ENCODE measurements at places on chromosomes 16 and 17. TPM values are rescaled to one million over a fixed set of nuclear protein-coding genes. Genes with fewer than 3 reads are reported as not detected.

DNA sequence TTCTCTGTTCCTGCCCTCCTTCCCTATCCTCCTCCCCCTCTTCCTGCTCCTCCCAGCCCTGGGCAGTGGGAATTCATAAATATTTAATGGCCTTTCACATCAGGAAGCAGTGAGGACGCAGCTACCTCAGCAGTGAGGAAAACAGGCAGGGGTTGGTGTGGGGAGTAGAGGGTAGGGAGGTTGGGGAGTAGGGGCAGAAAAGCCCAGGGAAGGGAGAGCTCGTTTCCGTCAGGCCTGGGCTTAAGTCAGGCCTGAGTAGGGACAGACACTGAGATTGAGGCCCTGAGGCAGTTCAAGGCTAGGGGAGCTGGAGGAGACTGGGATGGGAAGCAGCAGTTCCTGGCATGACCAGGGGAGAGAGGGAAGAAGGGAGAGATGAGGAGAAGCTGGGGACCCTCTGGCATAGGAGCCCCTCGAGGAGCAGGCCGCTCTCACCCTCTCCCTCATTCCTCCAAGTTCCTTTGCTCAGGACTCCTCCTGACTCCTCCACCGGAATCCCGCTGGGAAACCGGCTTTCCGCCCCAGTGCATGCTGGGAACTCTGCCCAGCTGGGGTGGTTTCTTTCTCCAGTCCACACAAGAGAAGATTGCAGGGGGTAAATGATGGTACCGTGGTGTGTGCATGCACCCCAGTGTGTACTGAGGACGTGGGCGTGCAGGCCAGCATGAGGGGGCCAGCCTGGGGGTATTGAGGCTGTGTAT lies 6.2 kb downstream of the SAMD14 start:
- no peak for DNase-seq
- no peak overlapping the region for H3K4me3 ChIP-seq
- no peaks in the 10 kb centered on the region for H3K27me3 ChIP-seq
- peaks cover 3% of the 10 kb centered on the region for H3K4me1 ChIP-seq
- H3K27ac ChIP-seq = peak overlapping the region; percentile 61
- H3K36me3 ChIP-seq = no peaks in the 10 kb centered on the region

DNA sequence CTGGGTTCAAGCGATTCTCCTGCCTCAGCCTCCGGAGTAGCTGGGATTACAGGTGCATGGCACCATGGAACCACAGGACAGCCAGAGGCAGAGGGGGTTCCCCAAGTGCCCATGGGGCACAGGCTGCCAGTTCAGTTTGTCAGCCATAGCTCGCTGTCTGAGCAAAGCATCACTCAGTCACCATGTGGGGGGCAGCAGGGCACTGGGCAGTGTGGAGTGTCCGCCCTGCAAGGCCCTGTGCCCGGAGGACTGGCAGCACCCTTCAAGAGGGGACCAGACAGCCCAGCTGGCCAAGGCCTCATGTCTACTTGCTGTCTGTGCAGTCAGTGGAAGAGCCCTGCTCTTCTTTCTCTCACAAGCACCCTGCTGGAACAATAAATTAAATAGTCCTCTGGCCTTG lies 6.4 kb downstream of the ALYREF start:
- peaks cover 34% of the 10 kb centered on the region for H3K4me1 ChIP-seq
- no peak overlapping the region for H3K4me3 ChIP-seq
- peaks cover 56% of the 10 kb centered on the region for H3K36me3 ChIP-seq

DNA sequence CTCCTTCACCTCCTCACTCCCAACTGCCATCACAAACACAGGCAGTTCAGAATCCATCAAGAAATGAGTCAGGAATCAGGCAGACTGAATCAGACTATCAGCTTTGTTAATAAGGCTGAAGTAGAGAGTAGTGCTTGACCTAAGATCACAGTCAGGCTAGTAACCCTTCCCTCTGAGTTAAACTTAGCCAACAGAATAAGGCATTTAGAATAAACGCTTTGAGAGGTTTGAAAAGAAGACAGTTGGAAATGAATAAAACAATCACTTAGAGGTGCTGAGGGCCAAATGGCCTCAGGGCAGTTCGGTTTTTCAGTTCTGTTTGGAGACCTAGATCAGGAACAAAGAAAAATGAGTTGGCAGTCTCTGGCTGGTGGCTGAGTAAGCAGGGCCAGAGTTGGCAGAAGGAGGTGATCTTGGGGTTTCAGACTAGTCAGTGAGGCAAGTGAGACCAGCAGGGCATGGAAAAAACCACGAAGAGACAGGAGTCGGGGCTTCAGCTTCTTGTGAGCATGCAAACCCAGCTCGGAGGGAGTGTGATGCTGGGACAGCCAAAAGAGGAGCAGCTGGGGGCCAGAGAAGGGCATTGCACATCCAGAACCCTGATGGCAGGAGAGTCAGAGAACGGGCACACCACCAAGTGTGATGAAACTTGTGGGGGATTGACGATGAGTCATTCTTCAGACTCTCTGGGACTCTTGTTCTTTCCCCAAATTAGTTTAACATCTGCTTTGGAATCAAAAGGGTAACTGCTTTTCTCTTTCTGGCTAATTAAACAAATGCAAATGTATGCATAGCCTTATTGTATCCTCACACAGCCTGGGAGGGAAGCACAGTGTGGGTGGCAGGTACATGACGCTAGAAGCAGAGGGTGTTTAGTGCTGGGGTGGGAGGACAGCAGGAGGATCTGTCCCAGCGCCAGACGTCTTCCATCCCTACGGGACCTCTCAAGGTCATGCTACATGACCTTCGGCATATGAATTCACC lies 54.8 kb downstream of the SPECC1 start:
- no peaks in the 10 kb centered on the region for H3K36me3 ChIP-seq
- no peaks in the 10 kb centered on the region for H3K27me3 ChIP-seq
- no peak overlapping the region for H3K4me3 ChIP-seq
- H3K27ac ChIP-seq = peak overlapping the region; percentile 62

Gene CBLN1
- 0.16 TPM for total RNA-seq

- H3K27me3 ChIP-seq = no peaks in the 10 kb centered on the region
- H3K27ac ChIP-seq = peak within 1 kb of the TSS; percentile 78
- DNase-seq = peak; percentile 11
- peak within 1 kb of the TSS; percentile 85 for H3K4me3 ChIP-seq
- no peaks in the 10 kb centered on the region for H3K36me3 ChIP-seq
- no peaks in the 10 kb centered on the region for H3K4me1 ChIP-seq
Observed at GRCh38 chr16:57536306-57537193, at the start of gene CCDC102A. TSS of gene CCDC102A (minus strand) at chr16:57536571. CDS start at chr16:57529177, 7,394 bp downstream.

DNA sequence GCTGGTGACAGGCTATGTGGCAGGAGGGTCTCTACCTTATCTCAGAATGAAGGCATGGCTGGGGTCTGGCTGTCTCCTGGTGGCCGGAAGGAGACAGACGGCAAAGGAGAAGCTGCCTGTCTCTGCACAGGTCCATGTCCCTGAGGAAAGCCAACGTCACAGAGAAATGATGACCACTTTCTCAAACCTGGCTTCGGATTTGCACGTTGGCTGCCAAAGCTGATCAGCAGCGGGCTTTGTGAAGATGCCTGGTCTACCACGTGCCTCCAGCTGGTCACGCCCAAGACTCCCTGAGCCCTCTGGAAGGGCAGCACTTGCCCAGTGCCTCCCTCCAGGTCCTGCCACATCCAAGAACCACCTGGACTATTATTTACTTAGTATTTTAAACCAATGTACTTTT lies 8.4 kb downstream of the DEXI start:
- peaks cover 80% of the 10 kb centered on the region for H3K4me1 ChIP-seq
- no peak overlapping the region for H3K4me3 ChIP-seq
- no peak for DNase-seq
- peaks cover 4% of the 10 kb centered on the region for H3K36me3 ChIP-seq
- peak overlapping the region; percentile 96 for H3K27ac ChIP-seq
- no peaks in the 10 kb centered on the region for H3K27me3 ChIP-seq

Gene NDUFAB1
- total RNA-seq = 321 TPM

DNA sequence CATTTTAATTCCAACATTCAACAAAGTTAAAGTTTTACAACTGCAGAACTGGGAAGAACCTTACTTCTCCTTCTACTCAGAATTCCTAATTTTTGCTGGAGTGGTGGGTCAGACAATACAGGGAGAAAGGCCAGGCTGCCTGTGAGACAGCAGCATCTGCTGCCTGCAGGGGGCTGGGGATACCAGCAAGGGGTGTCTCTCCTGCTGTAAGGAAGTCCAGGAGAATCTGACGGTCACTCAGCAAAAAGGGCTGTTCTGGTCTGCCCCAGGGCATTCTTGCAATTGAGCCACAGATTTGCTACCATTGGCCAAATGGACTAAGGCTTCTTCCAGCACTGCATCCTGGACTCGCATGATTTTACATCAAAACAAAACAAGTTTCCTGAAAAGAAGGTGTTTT lies 426.6 kb upstream of the CDH11 start:
- no peak overlapping the region for H3K4me3 ChIP-seq
- H3K4me1 ChIP-seq = no peaks in the 10 kb centered on the region
- no peaks in the 10 kb centered on the region for H3K36me3 ChIP-seq
- H3K27ac ChIP-seq = no peak overlapping the region
- no peak for DNase-seq

Gene TMEM92
- total RNA-seq = not detected

Gene LDAF1
- 19.4 TPM for total RNA-seq

DNA sequence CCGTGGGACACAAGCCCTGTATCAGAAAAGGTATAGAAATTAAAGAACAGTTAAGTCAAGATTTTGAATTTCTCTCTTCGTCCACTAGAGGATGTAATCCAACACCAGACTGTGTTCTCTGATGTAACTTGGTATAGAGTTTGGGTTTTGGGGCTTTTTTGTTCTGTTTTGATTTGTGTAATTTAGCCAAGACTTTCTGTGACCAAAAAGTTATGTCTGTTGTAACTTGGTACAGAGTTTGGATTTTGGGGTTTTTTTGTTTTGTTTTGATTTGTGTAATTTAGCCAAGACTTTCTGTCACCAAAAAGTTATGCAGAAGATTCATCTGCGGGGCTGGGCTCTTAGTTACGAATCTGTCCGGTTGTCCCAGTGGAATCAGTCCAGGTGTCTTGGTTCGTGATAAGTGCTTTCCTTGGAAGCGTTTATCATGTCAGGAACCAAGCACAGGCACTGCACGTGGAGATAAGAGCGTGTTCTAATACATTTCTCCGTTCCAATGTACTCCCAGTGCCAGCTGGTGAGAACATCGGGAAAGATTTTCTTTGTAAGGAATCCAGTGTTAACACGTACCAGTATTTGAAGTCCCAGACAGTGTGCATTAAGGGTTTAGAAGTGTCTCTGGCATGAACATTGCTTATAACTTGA lies 44.1 kb upstream of the SEC14L1 start:
- H3K4me1 ChIP-seq = peaks cover 37% of the 10 kb centered on the region
- peak overlapping the region; percentile 85 for H3K27ac ChIP-seq
- no peaks in the 10 kb centered on the region for H3K27me3 ChIP-seq
- no peak overlapping the region for H3K4me3 ChIP-seq

- H3K4me1 ChIP-seq = no peaks in the 10 kb centered on the region
- no peaks in the 10 kb centered on the region for H3K36me3 ChIP-seq
- no peaks in the 10 kb centered on the region for H3K27me3 ChIP-seq
- DNase-seq = no peak
Observed at GRCh38 chr16:16869746-16870145, 490.8 kb downstream of the NPIPA7 start.

- H3K4me1 ChIP-seq = peaks cover 14% of the 10 kb centered on the region
- no peaks in the 10 kb centered on the region for H3K36me3 ChIP-seq
- H3K4me3 ChIP-seq = no peak overlapping the region
- H3K27ac ChIP-seq = no peak overlapping the region
- H3K27me3 ChIP-seq = no peaks in the 10 kb centered on the region
- DNase-seq = no peak
Observed at GRCh38 chr16:79316004-79316458, 284.5 kb downstream of the MAF start.

GRCh38 chr16:51637770-51638094 lies 486.7 kb upstream of the SALL1 start:
- no peaks in the 10 kb centered on the region for H3K4me1 ChIP-seq
- no peak for DNase-seq
- no peak overlapping the region for H3K27ac ChIP-seq
- no peak overlapping the region for H3K4me3 ChIP-seq

DNA sequence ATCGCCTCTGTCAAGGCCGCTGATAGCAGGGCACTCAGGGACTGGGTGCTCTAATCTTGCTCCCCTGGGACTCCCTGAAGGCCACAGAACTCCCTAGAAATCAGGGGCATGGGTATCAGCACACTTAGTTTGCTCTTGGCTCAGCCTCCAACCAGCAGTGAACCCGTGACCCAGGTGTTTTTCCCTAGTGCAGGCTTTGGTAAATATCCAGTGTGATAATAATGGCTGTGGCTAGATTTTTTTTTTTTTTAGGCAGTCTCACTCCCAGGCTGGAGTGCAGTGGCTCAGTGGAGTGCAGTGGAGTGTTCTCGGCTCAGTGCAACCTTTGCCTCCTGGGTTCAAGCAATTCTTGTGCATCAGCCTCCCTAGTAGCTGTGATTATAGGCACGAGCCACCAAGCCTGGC lies 10.3 kb downstream of the NUPR1 start:
- DNase-seq = no peak
- H3K36me3 ChIP-seq = no peaks in the 10 kb centered on the region
- no peak overlapping the region for H3K27ac ChIP-seq
- H3K4me3 ChIP-seq = no peak overlapping the region

Gene CREBBP
- 50.3 TPM for total RNA-seq

Data from gastrocnemius medialis (tissue), 4 donors.